ENCODE measurements at places on chromosomes 1 and 21.
A peak's percentile ranks its signal among the peaks of the same experiment; 100 is the strongest.

GRCh38 chr1:166119471-166119965 is 47.3 kb downstream of the FAM78B start:
- DNase-seq: no peak

DNA sequence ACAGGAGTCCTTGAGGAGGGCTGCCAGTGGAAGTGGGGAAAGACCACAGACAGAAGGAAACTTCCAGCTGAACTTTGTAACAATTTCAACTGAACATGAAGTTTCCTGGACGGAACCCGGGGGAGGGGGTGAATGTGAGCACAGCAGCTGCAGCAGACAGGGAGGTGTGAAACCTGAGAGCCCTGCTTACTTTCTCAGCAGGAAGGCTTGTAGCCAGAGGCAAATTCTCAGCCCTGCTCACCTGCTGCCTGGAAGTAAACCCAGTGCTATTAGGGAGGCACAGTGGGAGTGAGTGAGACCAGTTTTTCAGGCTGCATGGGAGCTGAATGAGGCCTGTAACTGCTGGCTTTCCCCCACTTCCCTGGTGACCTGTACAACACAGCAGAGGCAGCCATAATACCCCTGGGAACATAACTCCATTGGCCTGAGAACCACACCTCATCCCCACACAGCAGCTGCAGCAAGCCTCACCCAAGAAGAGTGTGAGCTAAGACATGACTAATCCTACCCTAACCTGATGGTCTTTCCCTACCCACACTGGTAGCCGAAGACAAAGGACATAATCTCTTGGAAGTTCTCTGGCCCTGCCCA is 9.6 kb upstream of the SPRR2F start:
- DNase-seq: peak; percentile 1

GRCh38 chr1:245051349-245052221 is 103.2 kb upstream of the KIF26B start:
- no peak for DNase-seq

DNA sequence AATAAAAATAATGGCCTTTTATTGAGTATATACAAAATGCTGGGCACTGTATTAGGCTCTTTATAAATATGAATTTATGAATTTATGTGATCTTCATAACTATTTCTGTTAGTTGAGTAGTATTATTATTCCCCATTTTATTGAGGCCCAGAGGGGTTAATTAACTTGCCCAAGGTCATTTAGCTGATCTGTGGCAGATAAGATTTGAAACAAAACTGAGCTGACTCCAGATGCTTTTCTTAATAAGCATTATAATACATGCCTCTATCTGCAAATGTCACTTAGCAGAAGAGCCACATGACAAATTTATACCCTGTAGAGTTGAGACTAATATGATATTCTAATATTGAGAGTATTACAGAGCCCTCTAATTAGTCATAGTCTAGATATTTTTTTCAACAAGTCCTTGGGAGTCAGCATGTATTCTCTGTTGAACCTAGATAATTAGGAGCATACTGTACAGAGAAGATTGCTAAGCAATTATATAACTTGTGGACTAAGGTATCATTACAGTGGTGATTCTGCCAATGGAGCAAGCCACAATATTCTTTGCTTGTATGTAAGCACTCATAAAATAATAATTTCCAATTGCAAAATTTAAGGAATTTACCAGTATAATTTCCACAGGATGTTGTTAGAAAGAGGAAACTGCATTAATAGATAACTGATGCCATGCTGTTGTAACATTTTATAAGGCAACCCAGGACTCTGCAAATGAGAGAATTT is 112.0 kb downstream of the LRRC40 start:
- no peak for DNase-seq

GRCh38 chr21:26624983-26625519 is 52.0 kb upstream of the CYYR1 start:
- DNase-seq: no peak

DNA sequence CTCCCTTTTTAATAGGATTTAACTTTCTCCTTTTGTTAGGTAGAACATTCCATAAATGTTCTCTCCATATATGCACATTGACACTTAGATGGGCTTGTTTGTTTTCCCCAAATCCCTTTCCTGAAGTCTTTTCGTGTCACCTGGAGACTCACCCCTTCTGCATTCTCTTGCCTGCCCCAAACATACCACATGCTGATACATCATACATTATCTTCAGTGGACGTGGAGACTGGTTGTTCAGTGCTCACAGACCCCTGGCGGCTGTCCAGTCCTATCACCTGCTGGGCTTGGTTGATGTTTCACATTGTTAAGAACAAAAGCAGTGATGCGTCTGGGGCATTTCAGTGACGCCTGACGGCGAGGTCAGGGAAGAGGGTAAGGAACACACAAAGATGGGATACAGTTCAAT is 22.2 kb downstream of the FMOD start:
- DNase-seq: no peak

DNA sequence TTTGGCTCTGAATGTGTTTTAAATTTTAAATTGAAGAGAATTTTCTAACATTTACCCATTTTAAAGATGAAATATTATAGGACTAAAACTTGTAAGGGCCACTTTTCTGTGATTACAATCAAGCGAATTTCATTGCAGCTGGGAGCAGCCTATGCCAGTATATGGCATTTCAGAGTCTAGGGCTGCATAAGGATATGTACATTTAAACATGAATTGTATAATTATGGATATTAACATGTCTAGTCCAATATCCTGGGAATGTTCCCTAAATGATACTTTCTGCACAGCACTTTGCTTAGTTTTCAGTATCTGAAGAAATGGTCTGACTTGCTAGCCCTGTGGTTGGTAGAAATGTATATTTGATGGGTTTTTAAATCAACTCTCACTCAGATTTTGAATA is 8.4 kb downstream of the KCNJ15 start:
- DNase-seq: no peak

DNA sequence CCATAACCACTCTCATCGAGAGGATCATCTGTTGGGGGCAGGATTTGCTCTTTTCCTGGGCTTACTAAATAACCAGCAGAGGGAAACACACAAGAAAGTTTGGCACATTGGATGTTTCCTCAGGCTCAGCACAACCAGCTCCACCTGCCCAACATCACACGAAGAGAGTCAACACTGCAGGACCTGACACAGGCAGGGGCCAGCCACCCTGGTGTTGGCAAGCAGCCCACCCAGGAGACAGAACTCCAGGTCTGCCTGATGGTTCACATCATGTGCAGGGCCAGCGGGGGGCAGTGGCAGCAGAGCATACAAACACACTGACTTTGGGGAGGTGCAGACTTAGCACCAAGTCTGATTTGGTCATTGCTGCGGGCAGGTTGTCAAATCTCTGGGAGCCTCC is 182.3 kb upstream of the GALNT2 start:
- no peak for DNase-seq

DNA sequence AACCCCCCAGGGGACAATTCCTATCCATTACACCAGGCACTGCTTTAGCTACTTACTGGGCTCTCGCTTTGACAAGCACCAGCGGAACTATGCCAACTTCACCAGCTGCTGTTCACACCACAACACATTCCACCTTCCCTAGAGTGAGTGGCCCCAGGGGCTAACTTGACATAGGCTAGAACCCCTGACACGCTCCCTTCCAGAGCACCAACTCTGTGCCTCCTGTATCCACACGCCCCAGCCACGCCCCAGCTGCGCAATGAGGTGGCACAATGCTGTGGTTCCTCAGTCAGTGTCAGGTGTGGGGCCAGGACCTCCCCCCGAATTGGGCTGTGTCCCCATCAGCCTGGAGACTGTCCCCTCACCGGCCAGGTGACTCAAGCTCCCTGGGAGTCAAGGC is 11.7 kb upstream of the FGR start:
- no peak for DNase-seq

DNA sequence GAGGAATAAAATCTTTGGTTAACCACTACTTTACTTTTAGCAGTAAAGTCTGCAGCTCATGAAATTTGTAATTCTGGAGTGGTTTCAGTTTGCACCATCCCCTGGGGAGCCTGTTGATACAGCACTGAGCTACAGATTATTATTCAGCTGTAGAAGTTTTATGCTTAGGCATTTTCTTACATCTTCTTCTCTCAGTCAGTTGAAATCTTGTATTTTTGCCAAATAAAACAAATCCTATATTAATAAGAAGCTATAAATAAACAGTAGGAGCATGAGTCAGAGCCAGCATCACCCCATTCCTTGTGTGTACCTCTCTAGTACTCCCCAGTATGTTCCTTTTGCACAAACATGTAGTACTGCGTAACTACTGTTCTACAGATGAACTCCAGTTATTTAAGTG is 118.9 kb downstream of the ATF6 start:
- DNase-seq: peak; percentile 92

- no peak for DNase-seq
Observed at GRCh38 chr1:86991549-86992186, 77.2 kb downstream of the HS2ST1 start.

DNA sequence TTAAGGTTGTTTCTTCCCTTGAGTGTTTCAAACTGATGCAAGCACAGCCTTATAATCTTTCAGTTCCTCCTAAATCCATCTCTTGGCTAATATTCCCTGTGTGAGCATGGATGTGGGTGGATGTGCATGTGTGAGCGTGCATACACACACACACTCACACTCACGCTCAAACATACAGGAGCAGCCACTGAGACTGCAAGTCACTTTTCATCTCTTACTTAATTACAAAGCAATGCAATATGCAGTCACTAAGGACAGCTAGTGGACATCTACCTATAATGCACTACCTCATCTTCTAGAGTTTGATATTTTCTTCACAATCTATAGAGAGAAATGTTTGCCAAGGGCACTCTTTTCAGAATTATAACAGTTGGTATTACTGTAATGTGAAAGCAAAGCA is 1.4 kb downstream of the ESRRG start:
- DNase-seq: no peak

DNA sequence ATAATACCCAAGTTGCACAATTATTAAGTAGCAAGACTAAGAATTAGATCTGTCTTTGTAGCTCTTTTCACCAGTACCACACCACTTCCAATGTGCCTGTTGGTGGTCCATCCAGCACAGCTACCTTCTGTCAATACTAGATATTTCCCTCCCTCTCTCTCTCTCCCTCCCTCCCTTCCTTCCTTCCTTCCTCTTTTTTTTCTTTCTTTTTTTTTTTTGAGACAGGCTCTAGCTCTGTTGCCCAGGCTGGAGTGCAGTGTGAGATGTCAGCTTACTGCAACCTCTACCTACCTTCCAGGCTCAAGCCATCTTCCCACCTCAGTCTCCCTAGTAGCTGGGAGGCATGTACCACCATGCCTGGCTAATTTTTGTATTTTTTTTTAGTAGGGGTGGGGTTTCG is 21.1 kb downstream of the KPNA6 start:
- DNase-seq: no peak

DNA sequence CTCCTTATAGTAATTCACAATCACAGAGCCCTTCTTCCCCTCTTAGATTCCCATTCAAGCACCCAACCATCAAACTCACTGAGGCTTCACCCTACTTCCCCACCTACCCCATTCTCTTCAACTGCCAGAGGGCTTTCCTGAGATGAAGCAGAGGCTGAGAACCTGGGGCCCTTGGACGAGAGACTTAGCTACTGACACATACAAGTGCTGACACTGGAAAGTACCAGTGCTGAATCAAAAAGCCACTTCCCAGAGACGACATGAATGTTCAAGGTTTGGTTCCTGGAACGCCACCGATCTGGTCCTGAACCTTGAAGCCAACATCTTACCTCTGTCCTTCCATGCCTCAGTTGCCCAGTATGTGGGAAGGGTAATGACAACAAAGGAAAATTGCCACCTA is 16.6 kb upstream of the RAP1A start:
- no peak for DNase-seq

DNA sequence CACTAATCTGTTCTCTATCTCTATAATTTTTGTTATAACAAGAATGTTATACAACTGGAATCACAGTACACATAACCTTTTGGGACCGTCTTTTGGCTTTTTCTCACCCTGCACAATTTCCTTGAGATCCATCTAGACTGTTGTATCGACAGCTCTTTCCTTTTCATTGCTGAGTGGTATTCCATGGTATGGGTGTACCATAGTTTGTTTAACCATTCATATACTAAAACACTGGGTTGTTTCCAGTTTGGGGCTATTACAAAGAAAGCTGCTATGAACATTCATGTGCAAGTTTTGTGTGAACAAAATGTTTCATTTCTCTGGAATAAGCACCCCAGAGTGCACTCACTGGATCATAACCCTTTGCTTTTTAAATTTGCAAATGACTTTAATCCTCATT is 15.4 kb upstream of the HCRTR1 start:
- DNase-seq: no peak

DNA sequence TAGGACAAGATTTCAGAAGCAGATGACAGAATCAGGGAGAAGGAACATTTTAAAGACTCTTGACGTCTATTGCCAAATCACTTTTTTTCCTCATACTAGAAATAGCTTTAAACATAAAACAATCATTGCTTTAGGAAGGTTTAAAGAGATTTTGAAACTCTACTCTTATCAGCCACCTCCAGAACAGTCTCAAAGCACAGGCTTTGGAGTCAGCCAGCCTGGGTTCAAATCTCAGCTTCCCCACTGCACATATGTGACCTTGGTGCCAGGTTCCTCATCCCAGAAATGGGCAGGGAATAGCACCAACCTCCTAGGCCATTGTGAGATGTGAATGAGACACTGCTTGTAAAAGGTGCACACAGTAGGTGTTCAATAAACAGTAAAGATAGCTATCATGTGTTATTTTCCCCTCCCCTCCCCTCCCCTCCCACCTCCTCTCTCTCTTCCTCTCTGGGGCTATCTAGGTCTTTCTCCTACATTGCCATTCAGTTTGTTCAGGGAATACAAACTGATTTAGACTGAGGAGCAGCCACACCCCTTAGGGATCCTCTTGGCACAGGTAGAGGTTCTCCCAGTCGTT is 20.6 kb downstream of the SPOCD1 start:
- DNase-seq: no peak

GRCh38 chr1:30982937-30983336 is 74.4 kb upstream of the SDC3 start:
- DNase-seq: peak; percentile 28

GRCh38 chr1:205140113-205140512 is 18.3 kb upstream of the RBBP5 start:
- DNase-seq: no peak

- DNase-seq: no peak
Observed at GRCh38 chr1:899636-900317, 23.9 kb upstream of the SAMD11 start.

GRCh38 chr1:247079141-247079874 is 697 bp upstream of the ZNF670 start:
- no peak for DNase-seq

GRCh38 chr1:152880316-152880715 is 2.2 kb downstream of the SMCP start:
- DNase-seq: no peak

DNA sequence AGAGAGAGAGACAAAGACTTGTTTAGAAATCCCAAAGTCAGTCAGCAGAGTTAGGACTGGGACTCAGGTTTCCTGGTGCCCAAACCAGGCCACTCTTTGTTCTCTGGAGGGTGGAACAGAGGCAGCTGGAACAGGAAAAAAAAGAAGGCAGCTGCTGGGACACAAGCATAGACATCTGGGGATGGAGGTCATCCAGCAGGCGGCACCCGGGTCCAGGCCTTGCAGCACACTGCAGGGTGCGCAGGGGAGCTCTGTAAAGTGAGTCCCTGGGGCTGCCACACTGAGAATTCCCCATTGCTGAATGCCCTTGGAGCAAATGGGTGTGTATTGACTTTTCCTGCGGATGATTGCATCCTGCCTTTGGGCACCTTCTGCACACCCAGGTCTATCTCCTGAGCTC is 222.9 kb upstream of the CSF3R start:
- no peak for DNase-seq

- no peak for DNase-seq
Observed at GRCh38 chr1:2465371-2466269, 10.5 kb upstream of the PLCH2 start.

- DNase-seq: peak; percentile 72
Observed at GRCh38 chr1:225253784-225254183, 174.1 kb downstream of the LBR start.

Measured in LHCN-M2 (cell line).